KBM-7 (cell line): ENCODE measurements at places on chromosomes 7 and 10.

- DNase-seq: no peak
Measured at GRCh38 chr7:46201961-46202360, 280.9 kb upstream of the IGFBP3 start.

DNA sequence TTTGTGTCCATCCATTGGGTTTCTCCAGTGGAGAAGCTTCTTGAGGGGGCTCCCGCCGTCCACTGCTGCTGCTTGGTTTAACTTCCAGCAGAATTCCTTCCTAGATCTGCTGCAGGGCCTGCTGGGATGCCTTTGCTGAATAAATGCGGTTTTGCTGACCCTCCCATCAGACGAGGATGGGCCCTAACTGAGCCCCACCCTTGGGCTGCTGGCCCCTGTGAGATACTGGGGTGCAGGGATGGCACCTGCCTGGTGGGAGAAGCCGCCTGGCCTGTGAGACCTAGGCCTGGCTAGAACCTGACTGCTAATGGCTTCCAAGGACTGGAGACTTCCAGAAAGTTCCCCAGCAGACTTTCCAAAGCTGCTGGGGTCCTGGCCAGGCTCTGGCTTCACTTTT, 43.8 kb downstream of the ZNF467 start:
- DNase-seq: no peak

DNA sequence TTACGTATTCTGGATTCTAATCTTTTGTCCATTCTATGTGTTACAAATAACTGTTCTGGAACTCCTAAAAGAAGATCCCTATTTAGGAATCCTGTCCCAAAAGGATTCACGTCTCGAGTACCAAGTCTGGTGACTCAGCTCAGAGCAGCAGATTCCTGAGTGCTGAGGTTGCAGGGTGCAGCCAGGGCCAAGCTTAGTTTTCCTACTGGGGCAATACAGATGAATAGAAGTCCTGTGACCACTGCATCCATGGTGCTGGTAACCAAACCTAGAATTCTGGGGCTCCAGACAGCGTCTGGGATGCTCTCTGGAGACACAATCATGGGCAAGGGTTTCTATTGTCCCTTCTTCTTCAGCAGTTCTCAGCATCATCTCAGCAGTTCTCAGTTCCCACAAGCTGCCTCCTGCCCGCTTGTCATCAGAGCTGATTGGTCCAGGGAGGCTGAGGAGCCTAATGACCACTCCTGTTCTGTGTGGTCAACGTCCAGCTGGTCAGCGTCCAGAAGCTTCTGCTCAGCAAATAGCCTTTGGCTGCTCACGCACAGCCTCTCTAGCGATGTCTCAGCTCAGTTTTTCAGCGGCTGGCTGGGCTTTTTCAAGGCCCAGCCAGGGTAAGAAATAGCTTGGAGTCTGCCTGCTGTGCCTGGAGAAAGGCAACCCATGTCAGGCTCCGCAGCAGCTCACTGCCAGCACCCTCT, 50.4 kb upstream of the C7orf33 start:
- DNase-seq: no peak

DNA sequence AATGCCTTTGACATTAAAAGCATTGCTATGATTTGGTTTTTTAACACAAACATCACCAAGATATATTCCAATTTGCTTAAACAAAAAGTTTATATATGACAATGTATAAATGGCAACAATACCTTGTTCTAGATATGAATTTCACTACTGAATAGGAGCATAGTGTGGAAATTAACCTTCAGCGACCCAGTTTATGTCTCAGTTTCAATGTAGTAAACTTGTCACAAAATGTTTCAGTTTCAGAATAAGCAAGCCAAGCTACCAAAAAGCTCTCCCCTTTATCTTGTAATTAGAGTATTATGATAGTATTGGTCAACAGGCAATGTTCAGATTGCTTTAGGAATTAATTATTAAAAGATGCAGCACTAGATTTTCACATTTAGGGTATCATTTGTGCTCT, 99.6 kb upstream of the PCDH15 start:
- DNase-seq: no peak

DNA sequence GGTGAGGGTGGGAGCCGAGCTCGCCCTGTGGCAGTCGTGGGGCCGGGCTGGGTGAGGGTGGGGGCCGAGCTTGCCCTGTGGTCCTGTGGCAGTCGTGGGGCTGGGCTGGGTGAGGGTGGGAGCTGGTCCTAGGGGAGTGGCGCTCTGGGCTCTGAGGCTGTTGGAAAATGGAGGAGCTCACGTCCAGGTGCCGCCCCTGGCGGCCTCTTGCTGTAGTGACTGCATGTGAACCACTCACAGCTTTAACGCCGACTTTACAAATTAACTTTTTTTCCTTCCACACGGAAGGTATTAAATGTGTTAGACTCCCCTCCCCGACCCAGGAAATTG, 312.6 kb downstream of the WDR37 start:
- peak; percentile 34 for DNase-seq

GRCh38 chr7:44180631-44181030, 8.6 kb downstream of the GCK start:
- DNase-seq: no peak

DNA sequence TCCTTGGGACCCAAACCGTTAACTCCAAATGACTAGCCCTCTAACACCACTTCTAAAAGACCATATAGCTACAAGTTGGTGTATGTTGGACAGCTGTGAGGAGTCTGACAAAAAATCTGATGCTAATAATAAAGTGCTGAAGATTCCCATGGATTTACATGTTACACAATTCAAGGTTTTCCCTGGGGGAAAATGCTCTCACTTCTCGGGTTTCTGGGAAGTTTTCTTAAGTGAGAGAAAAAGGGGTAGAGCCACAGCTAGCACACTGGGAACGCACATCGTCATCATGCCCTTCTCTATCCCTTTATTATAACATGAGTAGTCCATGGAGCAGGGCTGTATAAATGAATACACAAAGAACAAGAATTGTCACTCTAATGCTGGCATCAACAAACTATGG, 162.1 kb downstream of the CHCHD3 start:
- no peak for DNase-seq

DNA sequence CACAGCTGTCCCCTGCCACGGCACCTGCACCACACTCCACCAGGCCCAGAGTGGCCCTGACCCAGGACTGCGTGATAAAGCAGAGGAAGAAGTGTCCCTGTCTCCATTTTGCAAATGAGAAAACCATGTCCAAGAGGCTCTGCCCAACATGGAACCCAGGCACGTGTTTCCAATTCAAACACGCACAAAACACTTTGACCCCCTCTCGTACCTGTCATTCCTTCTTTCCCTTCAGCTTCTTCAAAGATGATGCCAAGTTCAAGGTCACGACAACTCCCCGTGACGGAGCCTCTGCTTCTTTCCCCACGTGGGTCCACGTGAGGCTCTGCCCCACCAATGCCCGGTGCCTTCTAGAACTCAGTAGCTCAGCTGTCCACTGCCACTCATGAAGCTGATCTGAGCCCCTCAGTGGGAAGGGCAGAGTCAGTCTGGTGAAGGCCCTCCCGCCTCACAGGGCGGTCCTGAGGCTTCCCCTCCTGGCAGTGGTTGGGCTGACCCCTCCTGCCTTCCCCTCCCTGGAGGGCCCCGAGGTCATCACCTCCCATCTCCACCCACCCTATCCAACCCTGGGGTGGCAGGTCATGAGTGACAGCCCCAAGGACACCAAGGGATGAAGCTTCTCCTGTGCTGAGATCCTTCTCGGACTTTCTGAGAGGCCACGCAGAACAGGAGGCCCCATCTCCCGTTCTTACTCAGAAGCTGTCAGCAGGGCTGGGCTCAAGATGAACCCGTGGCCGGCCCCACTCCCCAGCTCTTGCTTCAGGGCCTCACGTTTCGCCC, 19.0 kb downstream of the CALML5 start:
- DNase-seq: no peak

- no peak for DNase-seq
Measured at GRCh38 chr7:151459726-151460473, 20.0 kb upstream of the CRYGN start.

DNA sequence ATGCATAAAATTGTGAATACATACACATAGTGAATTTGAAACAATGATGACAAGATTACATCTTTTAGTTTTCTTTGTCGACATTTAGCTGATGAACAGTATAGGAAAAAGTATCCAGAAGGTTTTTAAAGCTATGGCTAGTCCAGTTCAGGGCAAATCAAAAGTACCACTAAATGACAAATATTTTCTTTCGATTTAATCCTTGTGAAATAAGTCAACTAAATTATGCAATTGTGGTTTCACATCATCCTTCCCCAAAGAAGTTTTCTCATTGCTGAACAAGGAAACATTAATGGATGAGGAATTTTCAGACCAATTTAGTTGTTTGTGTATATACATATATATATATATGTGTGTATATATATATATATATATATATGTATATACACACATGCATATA, 774.0 kb downstream of the DNAJB9 start:
- DNase-seq: no peak

DNA sequence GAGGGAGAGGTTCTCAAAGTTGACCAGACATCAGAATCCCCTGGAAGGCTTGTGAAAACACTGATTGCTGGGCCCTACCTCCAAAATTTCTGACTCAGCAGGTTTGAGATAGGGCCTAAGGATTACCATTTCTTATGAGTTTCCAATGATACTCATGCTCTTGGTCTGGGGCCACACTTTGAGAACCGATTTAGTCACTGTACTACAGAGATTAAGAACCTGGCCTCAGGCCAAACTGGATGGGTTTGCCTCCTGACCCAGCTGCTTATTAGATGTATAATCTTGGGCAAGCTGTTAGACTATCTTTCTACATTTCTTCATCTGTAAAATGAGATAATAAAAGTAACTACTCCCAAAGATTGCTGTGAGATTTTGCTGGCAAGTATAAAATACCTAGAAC, 77.1 kb upstream of the SCIN start:
- no peak for DNase-seq

DNA sequence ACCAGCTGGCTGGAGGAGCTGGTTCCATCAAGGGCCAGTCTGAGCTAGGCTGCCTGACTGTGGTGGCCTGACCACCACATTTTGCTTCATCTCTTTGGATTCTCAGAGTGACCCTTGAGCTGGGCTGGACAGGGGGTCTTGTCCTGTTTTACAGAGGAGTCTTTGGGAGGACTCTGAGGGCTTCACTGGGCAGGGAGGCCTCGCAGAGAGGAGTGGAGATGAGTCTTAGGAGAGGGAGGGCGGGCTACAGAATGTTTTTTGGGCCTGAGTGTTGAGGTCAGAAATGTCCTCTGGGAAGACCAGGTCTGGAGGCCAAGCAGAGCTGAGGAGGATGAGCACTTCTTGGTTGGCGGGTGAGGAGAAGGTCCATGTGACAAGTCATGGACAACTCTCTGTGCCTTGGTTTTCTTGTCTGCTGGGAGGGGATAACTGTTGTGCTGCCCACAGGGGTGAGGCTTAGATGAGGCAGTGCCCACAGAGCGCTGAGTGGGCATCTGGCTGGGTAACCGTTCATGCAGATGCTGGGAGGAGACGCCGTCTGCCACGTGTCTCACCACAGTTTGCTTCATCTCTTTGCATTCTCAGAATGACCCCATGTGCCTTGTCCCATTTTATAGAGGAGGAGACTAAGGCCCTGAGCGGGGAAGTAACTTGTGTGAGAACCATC, 9.4 kb downstream of the TSPAN15 start:
- DNase-seq: no peak

DNA sequence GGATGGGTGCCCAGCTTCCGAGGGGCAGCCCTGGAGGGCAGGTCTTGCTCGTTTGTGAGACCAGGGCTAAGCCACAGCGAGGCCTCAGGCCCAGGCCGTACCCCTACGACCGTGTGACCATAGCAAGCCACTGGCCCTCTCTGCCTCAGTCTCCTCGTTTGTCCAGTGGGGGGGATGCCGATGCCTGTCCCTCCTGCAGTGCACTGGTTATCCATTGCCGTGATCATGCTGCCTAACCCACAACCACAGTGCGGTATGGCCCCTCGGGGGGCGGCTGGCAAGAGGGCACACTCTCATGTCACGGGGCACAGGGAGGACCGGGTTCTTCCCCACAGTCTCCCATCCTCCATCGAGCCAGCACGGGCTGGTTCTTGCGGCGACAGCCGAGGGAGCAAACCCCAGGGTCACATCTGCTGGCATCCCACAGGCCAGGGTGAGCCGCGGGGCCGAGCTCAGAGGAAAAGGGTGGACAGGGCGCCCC, 80.5 kb downstream of the ELFN1 start:
- no peak for DNase-seq

DNA sequence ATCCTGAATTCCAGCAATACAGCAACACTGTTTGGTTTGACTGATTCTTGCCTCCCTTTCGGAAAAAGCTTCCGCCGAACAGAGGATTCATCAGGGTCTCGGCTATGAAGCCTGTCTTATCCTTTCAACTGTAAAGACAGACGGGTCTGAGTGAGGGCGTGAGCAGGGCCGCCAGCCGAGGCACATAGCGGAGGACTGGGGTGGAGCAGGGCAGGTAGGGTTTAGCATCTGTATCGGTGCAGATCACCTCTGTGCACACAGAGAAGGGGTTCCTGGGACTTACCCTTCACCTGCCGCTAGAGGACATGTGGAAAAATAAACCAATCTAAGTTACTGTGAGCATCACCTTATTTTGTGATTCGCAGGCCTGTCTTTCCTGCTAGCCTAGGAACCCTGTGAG, 656.9 kb upstream of the FOXK1 start:
- no peak for DNase-seq

DNA sequence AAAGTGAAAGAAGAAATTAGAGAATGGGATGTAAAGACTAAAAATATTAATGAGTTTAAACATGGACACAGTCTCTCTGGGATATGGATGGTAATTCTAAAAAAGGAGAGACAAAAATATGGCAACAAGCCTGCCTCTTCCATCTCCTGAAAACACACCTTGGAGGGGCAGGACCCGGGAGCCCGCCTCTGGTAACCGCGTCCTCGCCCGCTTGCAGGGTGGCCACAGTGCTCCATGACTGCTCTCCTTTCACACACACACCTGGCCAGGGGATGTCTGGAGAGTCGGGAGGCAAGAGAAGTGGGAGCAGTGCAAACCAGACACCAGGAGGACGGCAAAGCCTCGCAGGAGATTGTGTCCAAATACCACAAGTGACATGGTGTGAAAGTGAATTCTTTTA, 166.3 kb downstream of the ZMYND11 start:
- DNase-seq: no peak

DNA sequence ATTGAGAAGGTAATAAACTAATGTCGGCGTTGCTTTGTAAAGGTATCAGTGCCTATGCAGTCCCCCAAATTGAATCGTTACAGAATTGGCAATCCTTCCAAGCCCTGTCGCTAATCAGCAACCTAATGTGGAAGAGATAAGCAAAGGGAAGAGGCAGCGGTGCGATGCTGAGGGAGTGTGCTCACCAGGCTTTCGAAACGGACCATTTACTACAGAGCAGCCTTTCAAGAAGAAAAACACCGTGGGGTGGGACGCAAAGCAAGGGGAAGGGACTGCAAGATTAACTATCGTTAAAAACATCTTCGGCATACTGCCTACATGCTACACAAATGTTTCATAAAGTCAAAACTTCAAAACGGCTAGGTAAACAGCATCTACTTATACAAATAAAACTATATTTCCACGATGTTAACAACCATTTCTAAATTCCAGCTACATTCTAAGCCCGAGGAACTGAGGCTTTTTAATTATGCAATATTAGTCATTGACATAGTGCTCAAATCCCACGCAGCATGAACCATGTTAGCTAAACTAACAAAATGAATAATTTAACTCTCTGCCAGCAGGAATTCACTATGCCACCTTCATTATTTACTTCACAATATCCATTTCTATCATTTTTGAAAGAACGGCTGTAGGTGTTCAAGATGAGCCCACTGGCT, 85.2 kb downstream of the CHCHD3 start:
- no peak for DNase-seq

- no peak for DNase-seq
Measured at GRCh38 chr7:46315891-46316290, 394.8 kb upstream of the IGFBP3 start.
